ENCODE measurements at places on chromosomes 4 and X.

DNA sequence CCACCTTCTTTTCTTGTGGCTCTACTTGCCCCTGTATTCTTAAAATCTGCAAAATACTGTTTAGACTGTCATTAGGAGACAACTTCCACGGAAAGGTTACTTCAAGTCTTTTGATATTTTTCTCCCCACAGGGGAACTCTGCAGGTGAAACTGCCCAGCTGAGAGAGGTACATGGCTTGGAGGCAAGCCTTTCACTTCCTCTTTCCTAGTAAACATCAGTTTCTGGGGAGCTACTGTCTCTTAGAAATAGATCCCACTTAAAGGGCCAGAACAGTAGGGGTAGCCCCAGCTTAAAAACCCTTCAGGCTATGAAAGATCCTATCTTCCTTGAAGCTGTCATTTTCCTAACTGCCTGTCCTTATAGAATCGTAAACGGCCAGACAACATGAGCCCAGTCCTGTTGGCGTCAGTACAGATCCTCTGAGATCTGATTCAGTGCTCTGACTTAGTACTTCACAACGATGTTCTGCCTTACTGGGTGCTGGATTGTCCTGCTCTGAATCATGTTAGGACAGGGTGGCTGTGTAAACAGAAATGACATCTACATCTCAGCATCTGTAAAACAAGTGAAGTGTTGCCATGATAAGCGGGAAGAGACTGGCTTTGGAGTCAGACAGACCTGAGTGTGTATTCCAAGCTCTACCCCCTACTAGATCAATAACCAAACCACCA is 102.1 kb downstream of the ITIH6 start:
- DNase-seq = no peak

- DNase-seq = no peak
Measured at GRCh38 chr4:113446019-113446418, 315.5 kb downstream of the CAMK2D start.

DNA sequence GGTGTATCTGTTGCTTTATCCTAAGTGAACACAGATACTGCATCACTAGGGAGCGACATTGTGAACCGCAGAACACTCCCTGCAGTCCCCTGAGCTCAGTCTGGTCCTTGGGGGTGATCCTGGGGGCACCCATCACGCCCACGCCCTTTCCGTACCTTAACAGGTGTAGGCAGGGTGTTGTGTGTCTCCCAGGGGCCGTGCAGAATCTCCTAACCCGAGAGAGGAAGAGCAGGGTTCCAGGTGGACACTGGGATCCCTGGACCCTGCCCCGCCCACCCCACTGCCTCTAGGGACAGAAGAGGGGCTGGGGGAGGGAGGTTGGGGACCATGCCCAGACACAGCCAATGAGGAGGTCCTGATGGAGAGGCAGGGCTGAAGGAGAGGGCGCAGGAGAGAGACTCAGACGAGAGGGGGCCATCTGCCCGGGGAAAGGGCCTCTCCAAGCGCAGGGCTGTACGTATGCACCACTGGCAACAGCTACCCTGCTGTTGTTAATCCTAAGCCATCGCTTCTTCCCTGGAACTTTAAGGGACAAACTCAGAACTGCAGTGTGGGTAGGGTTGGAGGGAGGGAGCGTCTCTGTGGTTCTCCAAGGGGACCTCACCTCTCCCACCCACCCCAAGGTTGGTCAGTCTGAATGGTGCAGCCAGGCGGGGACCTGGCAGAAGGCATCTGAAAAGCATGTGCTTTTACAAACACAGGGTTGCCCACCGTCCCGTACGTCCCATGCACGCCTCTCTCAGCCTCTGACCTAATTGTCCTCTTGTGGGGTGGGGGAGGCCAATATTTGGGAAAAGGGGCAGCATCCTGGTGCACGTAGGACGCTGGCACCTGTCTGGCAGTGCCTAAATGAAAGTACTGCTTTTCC is 2.5 kb downstream of the P2RY8 start:
- DNase-seq = peak; percentile 18

GRCh38 chrX:39396358-39396995 is 595.2 kb downstream of the MID1IP1 start:
- no peak for DNase-seq

- DNase-seq = no peak
Measured at GRCh38 chrX:111386077-111386476, 25.9 kb downstream of the DCX start.

- no peak for DNase-seq
Measured at GRCh38 chr4:181559637-181560036, 683.6 kb upstream of the TENM3 start.

DNA sequence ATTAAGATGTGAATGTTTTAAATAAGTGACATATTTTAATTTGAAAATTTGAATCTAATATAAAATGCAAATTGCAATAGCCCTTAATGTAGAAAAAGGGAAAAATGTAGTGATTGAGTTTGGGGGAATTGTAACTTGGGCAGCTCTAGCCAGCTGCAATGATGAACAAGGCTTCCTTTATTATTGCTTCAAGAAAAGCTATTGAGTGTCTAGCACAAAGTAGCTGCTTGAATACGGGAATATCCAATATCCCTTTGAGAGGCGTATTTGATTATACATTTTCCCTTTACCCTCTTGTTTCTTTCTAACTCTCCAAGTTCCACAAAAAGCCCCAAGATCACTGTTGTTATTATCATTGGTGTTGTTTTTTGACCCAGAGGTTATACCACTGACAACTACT is 21.8 kb downstream of the IL1RAPL1 start:
- DNase-seq = no peak

- DNase-seq = no peak
Measured at GRCh38 chrX:30488092-30488491, 89.5 kb downstream of the TASL start.

DNA sequence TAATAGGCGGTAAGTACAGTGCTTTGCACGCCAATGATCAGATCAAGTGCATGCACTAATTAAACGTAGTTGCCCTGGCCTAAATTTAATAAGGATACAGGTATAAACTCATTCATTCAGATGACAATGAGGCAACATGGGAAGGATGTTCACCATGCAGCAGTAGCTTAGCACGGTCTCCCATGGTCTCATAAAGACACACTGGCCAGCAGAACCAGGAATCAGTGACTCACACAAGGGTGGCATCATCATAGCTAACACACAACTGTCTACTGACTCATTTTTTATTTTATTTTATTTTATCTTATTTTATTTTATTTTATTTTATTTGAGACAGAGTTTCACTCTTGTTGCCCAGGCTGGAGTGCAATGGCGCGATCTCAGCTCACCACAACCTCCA is 42.7 kb downstream of the TMEM156 start:
- DNase-seq = no peak

DNA sequence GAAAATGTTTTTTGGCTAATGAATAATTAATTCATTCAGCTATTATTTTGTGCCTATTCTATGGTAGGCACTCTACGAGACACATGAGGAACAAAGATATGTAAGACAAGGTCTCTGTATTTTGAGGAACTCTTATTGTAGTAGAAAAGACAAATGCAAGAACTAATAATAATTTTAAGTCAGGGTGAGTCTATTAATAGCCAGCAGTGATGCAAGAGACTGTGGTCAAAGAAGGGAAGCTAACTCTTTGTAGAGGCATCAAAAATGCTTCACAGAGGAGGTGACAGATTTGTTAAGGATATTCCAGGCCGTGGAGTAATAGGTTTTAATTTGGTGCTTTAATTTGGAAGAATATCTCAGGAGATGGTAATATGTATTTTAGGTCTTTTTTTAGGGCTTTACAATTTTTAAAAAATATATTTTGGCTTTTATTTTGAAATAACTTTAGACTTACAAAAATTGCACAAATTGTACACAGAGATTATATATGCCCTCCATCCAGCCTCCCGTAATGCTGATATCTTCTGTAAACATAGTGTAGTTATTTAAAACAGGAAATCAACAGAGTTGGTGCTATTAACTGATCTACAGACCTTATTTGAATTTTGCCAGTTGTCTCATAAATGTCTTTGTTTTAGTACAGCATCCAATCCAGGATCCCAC is 48.1 kb downstream of the DCLK2 start:
- DNase-seq = no peak
